Vagina (tissue), 2 donors: ENCODE measurements at places on chromosomes 16 and 17.

DNA sequence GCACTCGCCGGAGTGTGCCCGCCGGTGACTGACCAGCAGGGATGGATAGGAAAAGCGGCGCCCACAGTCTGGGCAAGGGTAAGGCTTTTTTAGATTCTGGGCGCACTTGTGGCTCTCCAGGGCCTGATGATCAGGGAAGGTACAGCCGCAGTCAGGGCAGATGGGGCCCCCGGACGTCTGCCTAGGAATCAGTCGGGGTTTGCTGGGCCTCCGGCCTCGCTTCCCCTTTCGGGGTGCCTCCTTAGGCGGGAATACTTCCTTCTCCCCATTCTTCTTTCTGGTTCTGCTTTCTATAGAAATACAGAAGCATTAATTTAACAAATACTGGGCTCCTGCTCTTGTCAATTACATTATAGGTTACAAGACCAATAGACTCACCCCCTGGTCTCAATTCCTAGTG is 5.0 kb downstream of the ZNF689 start:
- no peak for DNase-seq
- no peaks in the 10 kb centered on the region for H3K36me3 ChIP-seq
- H3K4me1 ChIP-seq, result peaks cover 39% of the 10 kb centered on the region
- no peaks in the 10 kb centered on the region for H3K27me3 ChIP-seq
- no peak overlapping the region for H3K27ac ChIP-seq

DNA sequence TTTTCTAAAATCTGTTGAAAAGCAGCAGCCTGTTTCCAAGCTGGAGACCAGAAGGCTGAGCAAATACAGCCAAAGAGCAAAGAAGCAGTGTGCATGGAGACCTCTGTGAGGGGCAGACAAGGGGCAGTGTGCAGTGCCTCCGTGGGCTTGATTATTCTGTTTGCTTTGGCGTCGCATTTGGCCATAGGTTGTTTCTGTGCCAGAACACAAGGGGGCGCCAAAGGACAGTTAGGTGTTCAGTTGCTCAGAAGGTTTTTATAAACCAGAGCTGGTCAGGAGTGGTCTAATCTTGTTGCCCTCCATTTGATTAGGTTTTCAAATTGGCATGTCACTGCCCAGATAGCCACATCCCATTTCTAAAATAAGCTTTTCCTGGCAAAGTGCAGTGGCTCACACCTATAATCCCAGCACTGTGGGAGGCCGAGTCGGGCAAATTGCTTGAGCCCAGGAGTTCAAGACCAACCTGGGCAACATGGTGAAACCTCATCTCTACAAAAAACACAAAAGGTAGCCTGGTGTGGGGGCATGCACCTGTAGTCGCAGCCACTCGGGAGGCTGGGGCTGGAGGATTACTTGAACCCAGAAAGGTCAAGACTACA is 10.6 kb downstream of the MYH3 start:
- no peak overlapping the region for H3K27ac ChIP-seq
- no peaks in the 10 kb centered on the region for H3K4me1 ChIP-seq
- H3K27me3 ChIP-seq, result no peaks in the 10 kb centered on the region
- no peak overlapping the region for H3K4me3 ChIP-seq
- no peaks in the 10 kb centered on the region for H3K36me3 ChIP-seq

DNA sequence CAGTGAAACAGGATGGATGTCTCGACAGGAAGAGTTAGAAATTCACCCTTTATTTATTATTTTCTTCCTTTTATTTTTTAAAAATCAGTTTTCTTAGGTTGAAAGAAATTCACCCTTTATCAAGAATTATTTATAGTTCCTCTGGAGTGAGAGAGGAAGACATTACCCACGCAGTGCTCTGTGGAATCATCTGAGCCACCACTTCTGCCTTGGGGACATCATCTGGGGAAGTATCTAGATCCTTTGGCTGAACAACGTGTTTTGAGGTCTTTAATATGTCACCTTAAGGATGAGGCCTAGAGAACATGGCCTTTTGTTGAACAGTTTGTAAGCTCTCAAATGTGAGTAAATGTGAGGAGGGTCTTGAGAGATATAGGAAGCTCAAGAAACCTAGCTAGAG is 183.3 kb downstream of the UTP18 start:
- H3K27ac ChIP-seq, result no peak overlapping the region
- H3K27me3 ChIP-seq, result no peaks in the 10 kb centered on the region
- no peaks in the 10 kb centered on the region for H3K4me1 ChIP-seq
- no peak for DNase-seq
- H3K36me3 ChIP-seq, result no peaks in the 10 kb centered on the region
- H3K4me3 ChIP-seq, result no peak overlapping the region

DNA sequence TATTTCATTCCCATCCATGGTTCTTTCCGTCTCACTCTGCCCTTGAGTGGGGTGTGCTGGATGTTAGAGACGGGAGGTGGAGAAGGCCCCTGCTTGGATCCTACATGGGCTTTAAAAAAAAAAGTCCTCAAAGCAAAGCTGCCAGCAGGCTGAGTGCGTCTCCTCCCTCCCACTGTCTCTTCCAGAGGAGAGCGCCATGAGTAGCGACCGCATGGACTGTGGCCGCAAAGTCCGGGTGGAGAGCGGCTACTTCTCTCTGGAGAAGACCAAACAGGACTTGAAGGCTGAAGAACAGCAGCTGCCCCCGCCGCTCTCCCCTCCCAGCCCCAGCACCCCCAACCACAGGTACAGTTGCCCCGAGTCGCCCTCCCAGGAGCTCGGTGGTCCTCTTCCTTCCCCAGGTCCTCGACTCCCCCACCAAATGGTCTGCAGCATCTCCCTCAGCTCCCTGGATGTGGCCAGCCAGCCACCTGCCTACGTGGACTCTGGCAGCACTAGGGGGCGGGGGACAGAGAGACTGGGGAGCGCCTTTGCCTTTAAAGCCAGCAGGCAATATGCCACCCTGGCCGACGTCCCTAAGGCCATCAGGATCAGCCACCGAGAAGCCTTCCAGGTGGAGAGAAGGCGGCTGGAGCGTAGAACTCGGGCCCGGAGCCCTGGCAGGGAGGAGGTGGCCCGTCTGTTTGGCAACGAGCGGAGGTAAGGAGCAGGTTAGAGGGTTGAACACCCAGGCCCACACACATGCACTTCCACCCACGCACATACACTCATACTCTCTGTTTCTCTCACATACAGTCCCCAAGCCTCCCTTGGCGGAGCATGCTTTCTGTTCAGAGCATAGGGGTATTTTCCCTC is 68.2 kb downstream of the PLD6 start:
- no peak overlapping the region for H3K4me3 ChIP-seq
- H3K36me3 ChIP-seq, result no peaks in the 10 kb centered on the region
- H3K27ac ChIP-seq, result no peak overlapping the region
- peaks cover 21% of the 10 kb centered on the region for H3K4me1 ChIP-seq
- DNase-seq, result no peak

DNA sequence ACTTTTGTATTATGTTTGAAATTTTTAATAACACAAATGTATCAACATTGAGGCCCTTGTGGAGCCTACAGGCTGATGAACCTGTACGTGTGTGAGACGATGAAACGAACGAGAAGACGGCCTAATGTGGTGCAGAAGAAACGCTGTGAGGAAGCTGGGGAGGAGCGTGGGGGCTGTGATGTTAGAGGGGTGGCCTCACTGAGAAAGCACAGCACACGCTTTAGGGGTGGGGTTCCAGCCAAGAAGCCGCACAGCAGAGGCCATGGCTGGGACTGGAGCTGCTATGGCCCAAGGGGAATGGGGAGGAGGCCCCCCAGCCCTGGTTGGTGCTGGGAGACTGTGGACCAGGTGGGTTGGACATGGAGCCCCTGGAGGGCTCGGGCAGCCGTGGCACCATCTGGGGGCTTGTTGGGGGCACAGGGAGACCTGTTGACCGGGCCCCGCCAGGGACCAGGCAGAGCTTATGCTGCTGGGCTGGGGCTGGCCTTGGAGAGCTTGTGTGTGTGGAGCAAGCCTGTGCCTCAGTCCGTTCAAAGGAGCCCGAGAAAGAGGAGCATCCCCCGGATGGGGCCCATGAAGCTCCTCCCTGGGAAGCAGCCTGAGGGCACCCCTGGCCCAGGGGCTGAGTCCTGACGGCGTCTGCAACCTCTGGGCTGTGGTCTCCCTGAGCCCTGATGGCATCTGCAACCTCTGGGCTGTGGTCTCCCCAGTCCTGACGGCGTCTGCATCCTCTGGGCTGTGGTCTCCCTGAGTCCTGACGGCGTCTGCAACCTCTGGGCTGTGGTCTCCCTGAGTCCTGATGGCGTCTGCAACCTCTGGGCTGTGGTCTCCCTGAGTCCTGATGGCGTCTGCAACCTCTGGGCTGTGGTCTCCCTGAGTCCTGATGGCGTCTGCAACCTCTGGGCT is 44.7 kb downstream of the METRNL start:
- DNase-seq, result no peak
- no peaks in the 10 kb centered on the region for H3K27me3 ChIP-seq
- H3K4me3 ChIP-seq, result no peak overlapping the region
- H3K27ac ChIP-seq, result no peak overlapping the region
- H3K36me3 ChIP-seq, result no peaks in the 10 kb centered on the region
- no peaks in the 10 kb centered on the region for H3K4me1 ChIP-seq

GRCh38 chr16:824194-824593 is 23.7 kb upstream of the GNG13 start:
- H3K4me1 ChIP-seq, result peaks cover 9% of the 10 kb centered on the region
- no peaks in the 10 kb centered on the region for H3K36me3 ChIP-seq

- no peak overlapping the region for H3K4me3 ChIP-seq
- H3K36me3 ChIP-seq, result peaks cover 9% of the 10 kb centered on the region
- H3K4me1 ChIP-seq, result peaks cover 10% of the 10 kb centered on the region
- H3K27me3 ChIP-seq, result no peaks in the 10 kb centered on the region
Observed at GRCh38 chr17:75006653-75007052, 5.8 kb upstream of the MRPL58 start.

- DNase-seq, result no peak
- H3K36me3 ChIP-seq, result no peaks in the 10 kb centered on the region
- no peak overlapping the region for H3K27ac ChIP-seq
- H3K4me1 ChIP-seq, result peaks cover 56% of the 10 kb centered on the region
Observed at GRCh38 chr17:12047681-12048376, 27.2 kb downstream of the MAP2K4 start.

GRCh38 chr16:88781140-88782077 is 3.6 kb downstream of the PIEZO1 start:
- H3K27me3 ChIP-seq, result no peaks in the 10 kb centered on the region
- H3K27ac ChIP-seq, result peak overlapping the region; percentile 96
- H3K4me3 ChIP-seq, result no peak overlapping the region
- H3K4me1 ChIP-seq, result peaks cover 74% of the 10 kb centered on the region
- H3K36me3 ChIP-seq, result no peaks in the 10 kb centered on the region
- DNase-seq, result no peak

GRCh38 chr16:80092681-80093080 is 448.1 kb upstream of the DYNLRB2 start:
- no peak overlapping the region for H3K27ac ChIP-seq
- H3K27me3 ChIP-seq, result no peaks in the 10 kb centered on the region
- no peaks in the 10 kb centered on the region for H3K36me3 ChIP-seq
- no peak for DNase-seq
- no peaks in the 10 kb centered on the region for H3K4me1 ChIP-seq
